Stimulated activated naive CD4-positive, alpha-beta T cell treated with Interleukin-2 at 50 U/mL for 16 hours (primary cell): ENCODE measurements at places on chromosomes 1 and 21.

DNA sequence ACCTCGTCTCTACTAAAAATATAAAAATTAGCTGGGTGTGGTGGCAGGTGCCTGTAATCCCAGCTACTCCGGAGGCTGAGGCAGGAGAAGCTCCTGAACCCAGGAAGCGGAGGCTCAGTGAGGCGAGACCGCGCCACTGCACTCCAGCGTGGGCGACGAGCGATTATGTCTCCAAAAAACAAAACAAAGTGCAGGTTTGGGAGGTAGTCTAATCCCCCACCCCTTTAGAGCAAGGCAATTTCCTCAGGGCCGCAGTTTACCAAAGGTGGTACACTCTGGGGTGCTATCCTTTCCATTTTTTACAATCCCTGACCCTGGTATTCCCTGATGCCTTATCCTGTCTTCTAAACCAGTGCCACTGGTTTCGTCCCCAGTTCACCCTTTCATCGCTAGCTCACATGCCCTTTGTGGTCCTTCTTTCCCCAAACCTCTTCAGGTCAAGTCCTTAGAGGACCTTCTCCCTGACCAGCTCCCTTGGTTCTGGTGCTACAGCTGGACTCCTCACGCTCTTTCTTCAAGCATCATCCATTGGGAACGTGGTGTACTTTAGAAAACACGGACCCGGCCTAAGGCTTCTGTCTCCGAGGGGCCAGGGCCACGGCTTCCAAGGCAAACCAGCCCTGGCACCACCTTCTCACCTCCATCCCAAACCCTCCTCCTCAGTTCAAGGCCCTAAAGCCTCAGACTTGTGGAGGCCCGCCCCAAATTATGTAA, 873 bp downstream of the IFT25 start:
- DNase-seq, result no peak

GRCh38 chr1:82931006-82931405, 1067.9 kb downstream of the TTLL7 start:
- DNase-seq, result no peak

GRCh38 chr1:204829133-204829825, 41.4 kb upstream of the NFASC start:
- DNase-seq, result no peak

DNA sequence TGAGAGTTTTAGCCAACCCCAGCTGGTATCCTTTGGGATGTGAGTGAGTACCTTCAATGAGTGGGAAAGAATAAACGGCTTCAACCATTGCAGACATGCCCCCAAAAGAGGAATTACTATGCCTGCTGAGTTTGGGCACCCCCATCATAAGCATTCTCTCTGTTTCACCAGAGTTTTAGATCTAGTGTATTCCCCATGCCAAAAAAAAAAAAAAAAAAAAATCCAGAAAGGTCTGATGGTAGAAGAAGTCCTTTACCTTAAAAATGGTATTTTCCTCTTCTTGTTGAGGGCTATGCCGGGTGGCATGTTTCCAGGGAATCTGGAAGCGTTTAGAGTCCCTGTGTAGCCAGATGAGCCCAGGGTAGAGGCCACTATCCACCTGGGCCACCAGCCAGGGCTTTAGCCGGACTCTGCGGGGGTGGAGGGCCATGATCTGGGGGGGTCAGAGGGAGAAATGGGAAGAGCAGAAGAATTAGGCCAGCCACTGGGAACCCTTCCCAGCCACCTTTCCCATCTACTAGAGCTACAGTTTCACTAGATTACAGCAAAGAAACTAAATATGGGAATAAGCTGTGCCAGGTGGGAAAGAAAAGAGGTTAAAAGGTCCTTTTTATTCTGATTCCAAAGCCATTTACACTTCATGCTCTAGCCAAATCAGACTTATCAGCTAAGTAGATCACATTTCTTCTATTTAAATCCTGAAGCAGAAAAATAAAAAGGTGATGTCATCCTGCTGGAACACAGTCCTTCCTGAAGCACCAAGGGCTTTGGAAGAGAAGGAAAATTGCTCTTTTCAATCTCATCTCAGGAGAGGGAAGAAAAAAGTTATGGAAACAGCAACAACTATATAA, 4.7 kb downstream of the IRF6 start:
- no peak for DNase-seq
